NT2/D1 (cell line): ENCODE measurements at places on chromosomes 3 and 15.

DNA sequence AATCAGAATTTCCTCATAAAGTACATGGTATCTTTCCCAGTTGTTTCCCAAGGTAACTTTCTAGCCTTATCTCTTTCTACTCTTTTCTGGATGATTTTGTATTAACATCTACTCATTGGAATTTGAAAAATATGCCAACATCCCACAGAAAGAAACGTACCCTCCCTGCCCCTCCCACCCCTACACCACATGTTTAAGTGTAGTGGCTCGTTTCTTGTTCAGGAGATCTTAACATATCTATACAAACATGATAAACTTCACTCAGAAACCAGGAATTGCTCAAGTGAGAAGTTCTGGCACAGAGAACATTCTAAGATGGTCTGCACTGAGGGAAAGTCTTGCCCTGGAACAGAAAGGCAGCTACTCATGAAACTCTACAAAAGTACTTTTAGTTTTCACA is 404.7 kb downstream of the SOX2 start:
- no peak for DNase-seq

GRCh38 chr15:67340630-67341029 is 86.0 kb downstream of the IQCH start:
- no peak for DNase-seq

GRCh38 chr3:56772952-56773938 is 28.5 kb downstream of the ARHGEF3 start:
- DNase-seq = no peak

GRCh38 chr3:53153264-53153823 is 7.7 kb upstream of the PRKCD start:
- DNase-seq = no peak

DNA sequence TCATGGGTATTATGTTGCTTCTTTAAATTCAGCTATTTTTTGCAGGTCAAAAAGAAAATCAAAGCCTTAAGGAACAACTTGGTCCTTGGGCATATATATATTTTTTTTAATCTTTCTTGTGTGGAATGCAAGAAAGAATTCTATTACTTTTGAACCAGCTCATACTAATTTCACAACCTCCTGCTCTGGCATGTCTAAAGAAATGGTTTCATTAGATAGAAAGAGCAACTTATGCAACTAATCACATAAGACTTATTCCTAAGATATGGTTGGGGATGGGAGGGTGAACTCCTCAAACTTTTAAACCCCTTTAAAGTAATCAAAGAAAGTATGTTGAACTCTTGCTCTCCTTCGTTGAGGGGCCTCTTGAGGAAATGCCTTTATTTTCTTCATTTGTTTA is 114.9 kb downstream of the GMNC start:
- no peak for DNase-seq

DNA sequence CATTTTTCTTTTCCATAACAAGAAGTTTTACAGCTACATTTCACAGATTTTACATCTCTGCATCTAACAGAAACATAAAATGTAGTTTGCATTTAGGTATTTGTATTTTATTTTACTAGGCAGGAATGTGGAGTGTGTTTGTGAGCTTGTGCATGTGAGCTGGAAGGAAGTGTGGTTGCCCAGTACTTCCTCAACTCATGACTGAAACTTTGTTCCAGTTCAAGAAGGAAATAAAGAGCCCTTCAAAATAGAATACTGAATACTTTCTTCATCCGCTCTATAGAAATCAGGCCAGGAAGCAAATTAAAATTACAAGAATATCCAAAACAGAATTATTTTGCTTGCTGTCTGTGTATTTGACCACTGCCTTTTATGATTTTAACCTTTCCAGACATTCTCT is 81.3 kb downstream of the CHL1 start:
- DNase-seq = no peak

GRCh38 chr3:115251509-115251908 is 104.4 kb upstream of the ZBTB20 start:
- DNase-seq = no peak

- no peak for DNase-seq
These were observed 137.9 kb downstream of the NEO1 start for GRCh38 chr15:73190189-73190601.

DNA sequence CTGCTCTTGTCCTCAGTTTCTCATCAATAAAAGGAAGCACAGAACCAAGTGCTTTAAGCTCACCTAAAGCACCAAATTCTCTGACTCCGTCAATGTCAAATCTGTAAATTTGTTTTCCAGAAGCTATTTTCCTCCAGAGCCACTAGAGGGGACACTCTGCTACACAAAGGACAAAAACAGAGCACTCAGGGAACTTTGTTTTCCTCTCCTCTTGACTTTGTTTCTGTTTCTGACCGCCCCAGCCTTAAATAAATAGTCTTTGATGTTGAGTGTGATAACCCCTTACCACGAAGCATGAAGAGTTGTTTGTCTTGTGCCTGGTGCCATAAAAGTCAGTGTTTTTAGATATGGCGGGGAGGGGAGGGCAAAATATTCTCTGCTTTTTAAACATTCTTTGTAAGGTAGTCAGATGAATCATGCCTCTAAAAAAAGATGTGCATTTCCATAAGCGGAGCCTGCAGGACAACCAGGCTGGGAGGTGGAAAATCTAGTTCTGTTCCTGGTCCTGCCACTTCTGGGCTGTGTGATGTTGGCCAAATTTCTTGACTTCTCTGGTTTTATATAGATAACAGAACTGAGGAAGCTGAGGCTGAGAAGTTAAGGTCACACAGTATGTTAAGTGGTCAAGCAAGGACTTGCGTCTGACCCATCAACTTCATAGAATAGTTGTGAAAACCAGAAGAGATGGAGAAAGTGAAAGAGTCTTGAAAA is 7.3 kb upstream of the ZBTB38 start:
- DNase-seq = peak; percentile 35

DNA sequence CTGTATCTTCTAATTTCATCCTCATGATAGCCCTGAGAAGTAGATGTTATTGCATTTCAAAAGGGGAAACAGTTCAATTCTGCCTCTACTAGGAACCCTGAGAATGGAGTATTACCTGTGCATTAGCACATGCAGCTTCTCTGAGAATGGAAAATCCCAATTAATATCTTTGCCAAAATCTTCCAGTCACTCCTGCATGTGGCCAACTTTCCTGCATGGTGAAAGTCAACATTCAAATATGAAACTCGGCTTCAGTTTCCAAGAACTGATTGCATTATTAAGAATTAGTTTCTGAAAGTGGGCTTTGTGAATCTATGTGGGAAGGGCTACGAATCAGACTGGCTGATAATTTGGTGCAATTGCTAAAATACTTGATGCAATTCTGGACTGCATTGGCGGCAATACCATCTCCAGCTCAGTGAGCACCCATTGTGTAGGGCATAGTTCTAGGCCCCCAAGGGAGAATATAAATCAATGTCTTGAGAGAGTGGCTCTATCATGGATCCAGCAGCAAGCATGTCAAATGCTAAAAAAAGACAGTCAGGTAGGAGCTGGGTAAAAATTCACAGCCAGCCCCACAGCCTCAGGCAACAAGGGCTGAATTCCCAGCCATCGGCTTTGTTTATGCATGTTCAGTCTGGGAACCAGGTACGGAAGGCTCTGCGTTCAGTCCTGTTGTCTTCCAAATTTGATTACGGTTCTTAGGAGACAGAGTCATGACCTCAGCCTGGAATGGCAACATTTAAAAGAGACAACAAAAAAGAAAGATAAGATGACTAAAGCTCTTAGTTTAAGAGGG is 18.8 kb upstream of the BCL6 start:
- peak; percentile 93 for DNase-seq

DNA sequence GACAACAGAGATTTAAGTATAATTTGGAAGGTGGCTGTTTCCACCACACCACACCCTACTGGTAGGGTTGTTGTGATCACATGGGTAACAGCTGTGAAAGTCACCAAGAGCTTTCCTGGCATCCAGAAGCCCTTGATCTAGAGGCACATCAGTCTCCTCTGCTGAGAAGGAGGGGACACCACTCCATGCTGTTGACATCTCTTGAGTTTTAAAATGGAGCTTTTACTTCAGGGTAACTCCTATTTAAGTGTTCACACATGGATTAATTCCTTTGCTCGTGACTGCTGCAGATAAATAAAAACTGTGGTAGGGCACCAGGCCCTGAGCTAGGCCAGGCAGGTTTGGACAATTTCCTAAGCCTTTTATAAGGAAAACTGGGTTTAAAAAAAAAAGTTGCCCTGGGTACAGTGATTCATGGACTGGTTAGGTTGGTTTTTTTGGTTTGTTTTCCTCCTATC is 7.5 kb downstream of the EXOSC7 start:
- no peak for DNase-seq

GRCh38 chr3:14472471-14473351 is 67.4 kb downstream of the GRIP2 start:
- peak; percentile 63 for DNase-seq

DNA sequence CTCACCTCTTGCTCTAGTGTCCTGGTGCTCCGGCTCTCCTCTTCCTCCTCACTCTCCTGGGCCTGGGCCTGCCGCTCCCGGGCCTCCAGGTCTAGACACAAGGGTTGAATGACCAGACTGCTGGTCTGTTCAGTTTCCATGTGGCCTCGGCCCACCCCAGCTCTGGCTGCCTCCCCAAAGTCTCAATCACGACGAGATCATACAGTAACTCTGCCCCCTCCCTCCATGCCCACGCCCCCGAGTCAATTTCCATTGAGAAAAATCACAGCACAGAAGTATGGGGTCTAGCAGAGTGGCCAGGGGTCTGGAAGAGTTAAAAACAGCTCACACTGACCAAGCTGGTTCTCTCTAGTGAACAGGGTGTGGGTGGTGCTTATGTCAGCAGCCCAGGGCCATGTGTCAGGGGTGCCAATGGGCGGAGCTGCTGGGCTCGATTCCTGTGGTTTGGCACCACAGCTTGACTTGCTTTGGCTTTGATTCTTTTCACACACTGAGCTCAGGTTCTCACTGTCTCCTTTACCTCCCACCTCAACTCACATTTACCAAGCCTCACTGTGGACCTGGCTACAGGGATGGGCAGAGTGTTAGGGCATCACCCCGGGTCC is 6.9 kb downstream of the C15orf62 start:
- DNase-seq = no peak

DNA sequence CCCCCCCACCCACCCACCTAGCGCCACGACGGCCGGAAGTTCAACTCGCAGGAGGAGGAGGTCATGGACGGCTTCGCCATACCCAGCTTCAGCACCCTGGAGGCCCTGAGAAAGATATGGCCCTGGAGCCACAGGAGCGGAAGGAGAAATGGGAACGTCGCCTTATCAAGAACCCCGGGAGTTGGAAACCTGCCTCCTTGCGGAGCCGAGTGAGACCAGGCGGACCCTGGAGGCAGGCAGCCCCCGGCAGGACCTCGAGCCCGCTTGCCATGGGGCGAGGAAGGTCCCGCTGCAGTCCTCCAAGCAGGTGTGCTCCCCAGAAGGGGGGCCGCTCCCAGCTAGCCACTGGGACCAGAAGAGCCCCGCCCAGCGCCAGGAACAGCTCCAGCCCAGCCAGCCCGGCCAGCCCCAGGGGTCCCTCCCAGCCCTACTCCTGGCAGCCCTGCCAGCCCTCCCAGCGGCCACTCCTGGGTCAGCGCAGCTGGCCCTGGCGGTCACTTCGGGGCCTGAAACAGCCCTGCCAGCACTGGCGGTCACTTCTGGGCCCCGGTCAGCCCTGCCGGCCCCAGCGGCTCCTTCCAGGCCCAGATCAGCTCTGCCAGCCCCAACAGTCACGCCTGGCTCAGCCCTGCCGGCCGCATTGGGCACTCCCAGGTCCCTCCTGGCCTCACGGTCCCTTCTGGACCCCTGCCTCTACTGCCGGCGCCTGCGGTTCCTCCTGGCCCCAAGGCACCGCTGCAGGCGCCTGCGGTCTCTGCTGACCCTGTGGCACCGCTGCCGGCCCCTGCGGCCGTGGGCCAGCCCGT is 10.3 kb upstream of the ROPN1B start:
- DNase-seq = no peak

DNA sequence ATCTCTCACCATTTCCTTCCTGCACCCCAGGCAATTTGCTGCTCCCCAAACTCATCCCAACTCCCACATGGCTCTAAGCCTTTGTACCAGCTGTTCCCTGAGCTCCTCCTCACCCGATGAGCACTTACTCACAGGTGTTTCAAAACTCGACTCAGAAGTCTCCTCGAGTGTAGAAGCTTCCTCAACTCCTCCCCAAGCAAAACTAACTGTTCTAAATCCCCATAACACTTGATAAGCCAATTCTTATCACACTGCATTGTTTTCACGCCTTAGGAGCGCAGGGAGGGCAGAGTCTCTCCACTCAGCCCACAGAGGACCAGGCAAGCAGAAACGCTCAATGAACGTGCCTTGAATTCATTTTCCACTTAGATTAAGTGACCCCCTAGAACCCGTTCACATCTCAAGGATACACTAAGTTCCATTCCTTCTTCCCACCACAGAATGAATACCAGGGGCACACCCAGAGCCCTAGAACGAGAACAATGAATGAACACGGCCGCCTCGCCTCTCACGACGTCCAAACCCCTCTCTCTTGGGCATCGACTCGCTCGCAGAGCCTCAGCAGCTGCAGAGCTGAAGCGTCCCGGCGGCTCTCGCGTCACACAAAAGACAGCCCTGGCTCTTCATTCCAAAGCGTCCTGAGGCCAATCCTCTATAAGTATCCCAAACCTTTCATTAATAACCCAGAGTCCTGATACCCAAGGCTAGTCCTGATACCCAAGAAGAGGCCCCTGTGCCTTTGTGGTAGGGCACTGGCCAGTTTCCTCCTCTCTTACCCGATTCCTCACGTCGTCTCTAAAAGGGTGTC is 1.1 kb downstream of the RAF1 start:
- DNase-seq = no peak

GRCh38 chr3:152381881-152382295 is 113.2 kb downstream of the MBNL1 start:
- DNase-seq = no peak

DNA sequence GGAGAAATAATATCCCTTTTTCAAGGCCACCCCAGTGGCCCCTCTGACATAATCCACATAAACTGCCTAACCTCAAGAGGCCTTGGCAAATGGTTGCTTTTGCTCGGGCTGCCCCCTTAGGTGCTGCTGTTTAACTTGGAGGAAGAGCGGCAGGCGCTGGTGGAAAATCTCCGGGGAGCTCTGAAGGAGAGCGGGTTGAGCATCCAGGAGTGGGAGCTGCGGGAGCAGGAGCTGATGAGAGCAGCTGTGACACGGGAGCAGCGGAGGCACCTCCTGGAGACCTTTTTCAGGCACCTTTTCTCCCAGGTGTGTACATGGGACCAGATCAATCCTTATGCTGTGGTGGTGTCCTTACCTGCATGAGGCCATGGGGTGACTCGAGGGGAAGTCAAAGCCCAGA is 15.0 kb downstream of the DUOX1 start:
- DNase-seq = no peak

- DNase-seq = peak; percentile 84
These were observed 55.8 kb downstream of the ZNF621 start for GRCh38 chr3:40580494-40581091.

GRCh38 chr3:111747490-111747889 is 111.6 kb upstream of the PHLDB2 start:
- DNase-seq = no peak

GRCh38 chr3:160941885-160942494 is 163.2 kb downstream of the B3GALNT1 start:
- DNase-seq = peak; percentile 50

- DNase-seq = no peak
These were observed 42.2 kb upstream of the SPATA12 start for GRCh38 chr3:57018246-57018645.

GRCh38 chr15:26102365-26102764 is 239.2 kb upstream of the ATP10A start:
- DNase-seq = no peak

- DNase-seq = no peak
These were observed 68.4 kb downstream of the HES1 start for GRCh38 chr3:194204042-194204987.
